ENCODE measurements at places on chromosomes 7 and 10.

DNA sequence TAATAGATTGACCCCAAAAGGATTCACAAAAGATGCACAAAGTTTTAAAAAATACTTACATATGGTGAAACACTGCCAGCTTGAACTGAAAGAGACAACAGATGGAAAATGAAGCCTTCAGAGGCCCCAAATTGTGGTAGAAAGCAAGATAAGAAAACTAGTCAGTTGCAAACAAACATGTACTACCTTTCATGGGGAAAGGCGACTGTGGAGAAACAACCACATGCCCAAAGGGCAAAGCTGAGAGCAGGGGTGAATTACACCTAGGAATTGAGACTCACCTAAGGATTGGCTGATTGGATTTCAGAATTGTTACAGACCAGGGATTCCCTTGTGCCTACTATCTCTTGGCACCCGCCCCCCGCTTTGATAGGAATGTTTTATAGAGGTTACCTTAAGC, 13.1 kb downstream of the EPC1 start:
- H3K36me3 ChIP-seq = peaks cover 3% of the 10 kb centered on the region
- no peak for DNase-seq
- H3K4me3 ChIP-seq = no peak overlapping the region
- no peaks in the 10 kb centered on the region for H3K27me3 ChIP-seq

DNA sequence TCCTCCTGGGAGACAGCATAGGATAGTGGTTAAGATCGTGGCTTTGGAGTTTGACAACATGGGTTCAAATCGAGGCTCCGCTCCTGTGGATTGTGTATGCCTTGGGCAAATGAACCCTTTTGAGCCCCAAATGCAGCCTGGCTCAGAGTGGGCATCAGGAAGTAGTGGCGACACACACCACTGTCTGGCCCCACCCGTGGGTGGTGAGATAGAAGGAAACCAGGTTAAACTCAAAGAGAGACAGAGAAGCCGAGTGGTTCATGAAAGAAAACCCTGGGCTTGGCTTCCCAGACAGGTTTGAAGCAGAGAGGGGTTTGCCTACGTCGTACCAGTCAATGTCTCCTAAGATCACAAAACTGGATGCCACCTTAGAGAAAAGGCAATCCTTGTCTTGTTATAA, 57.7 kb downstream of the PRTFDC1 start:
- no peaks in the 10 kb centered on the region for H3K36me3 ChIP-seq
- peaks cover 25% of the 10 kb centered on the region for H3K4me1 ChIP-seq
- peak overlapping the region; percentile 79 for H3K27ac ChIP-seq

- H3K27me3 ChIP-seq = no peaks in the 10 kb centered on the region
- peaks cover 39% of the 10 kb centered on the region for H3K4me1 ChIP-seq
- DNase-seq = no peak
- H3K36me3 ChIP-seq = no peaks in the 10 kb centered on the region
- no peak overlapping the region for H3K4me3 ChIP-seq
Measured at GRCh38 chr7:106057962-106058927, 53.9 kb downstream of the SYPL1 start.

DNA sequence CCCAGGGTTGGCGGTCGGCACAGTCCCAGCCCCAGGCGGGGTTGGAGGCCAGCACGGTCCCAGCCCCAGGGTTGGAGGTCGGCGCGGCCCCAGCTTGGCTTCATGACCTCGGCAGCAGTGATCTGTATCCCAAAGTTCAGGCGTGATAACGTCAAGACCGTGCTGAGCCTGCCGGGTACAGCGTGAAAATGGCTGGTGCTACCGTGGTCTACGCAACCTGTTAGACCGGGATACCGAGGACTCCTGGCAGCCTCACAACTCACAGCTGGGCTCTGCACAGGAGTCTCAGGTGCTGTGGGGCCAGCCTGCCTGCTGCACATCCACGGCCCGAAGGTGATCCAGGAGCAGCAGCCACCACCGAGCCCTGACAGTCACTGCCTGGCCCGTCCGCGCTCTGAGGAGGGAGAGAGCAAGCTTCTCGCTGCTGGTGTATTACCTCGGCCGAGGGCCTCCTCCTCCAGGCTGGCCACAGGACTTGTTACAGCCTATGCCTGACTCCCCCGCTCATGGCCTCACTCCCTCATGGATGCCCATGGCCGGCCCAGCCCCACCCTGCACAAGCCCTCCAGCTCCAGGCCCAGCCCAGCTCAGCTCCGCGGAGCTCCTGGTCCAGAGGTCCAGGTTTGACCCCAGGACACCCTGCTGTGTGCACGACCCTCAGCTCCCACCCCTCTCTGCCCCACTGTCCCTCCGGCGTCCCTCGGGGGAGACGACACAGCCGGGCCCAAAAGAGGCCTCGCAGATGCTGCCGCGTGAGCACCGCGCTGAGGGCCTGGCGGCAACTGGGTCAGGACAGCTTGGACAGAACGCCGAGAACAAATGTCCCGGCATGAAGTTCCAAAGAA, 156.0 kb downstream of the ELFN1 start:
- DNase-seq = no peak
- no peaks in the 10 kb centered on the region for H3K27me3 ChIP-seq
- no peaks in the 10 kb centered on the region for H3K36me3 ChIP-seq
- H3K27ac ChIP-seq = no peak overlapping the region
- no peak overlapping the region for H3K4me3 ChIP-seq

- DNase-seq = no peak
- H3K36me3 ChIP-seq = peaks cover 10% of the 10 kb centered on the region
- H3K27ac ChIP-seq = no peak overlapping the region
- H3K27me3 ChIP-seq = no peaks in the 10 kb centered on the region
- H3K4me1 ChIP-seq = no peaks in the 10 kb centered on the region
- no peak overlapping the region for H3K4me3 ChIP-seq
Measured at GRCh38 chr10:74365109-74365508, 214.1 kb downstream of the ADK start.

- no peaks in the 10 kb centered on the region for H3K4me1 ChIP-seq
- no peaks in the 10 kb centered on the region for H3K27me3 ChIP-seq
- no peak overlapping the region for H3K27ac ChIP-seq
- H3K36me3 ChIP-seq = no peaks in the 10 kb centered on the region
- DNase-seq = no peak
Measured at GRCh38 chr10:77561991-77562390, 75.6 kb downstream of the KCNMA1 start.

DNA sequence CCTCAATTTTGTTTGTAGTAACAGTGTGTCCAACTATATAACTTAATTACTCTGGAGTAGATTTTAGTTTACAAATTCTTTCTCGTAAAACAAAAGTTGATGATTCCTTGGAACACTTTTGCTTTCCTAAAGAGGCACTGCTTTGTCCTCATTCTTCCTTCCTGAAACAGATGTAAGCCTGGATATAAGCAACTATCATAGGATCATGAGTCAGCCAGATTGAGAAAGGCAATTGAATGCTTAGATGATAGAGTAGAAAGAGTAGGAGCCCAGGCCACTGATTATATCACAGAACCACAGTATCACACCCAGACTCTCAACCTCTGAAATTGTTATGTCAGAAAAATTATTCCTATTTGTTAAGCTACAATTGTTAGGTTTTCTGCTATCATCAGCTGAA, 69.9 kb downstream of the TMEM106B start:
- no peaks in the 10 kb centered on the region for H3K36me3 ChIP-seq
- H3K27me3 ChIP-seq = peaks cover 4% of the 10 kb centered on the region
- DNase-seq = no peak
- no peak overlapping the region for H3K4me3 ChIP-seq

GRCh38 chr7:27109466-27110185, 7.1 kb upstream of the HOXA2 start:
- peaks cover 2% of the 10 kb centered on the region for H3K27me3 ChIP-seq
- DNase-seq = no peak
- no peaks in the 10 kb centered on the region for H3K4me1 ChIP-seq
- no peaks in the 10 kb centered on the region for H3K36me3 ChIP-seq
- no peak overlapping the region for H3K4me3 ChIP-seq
